ENCODE measurements at places on chromosomes 2 and 18.

- DNase-seq, result no peak
Measured at GRCh38 chr2:98691303-98691702, 39.6 kb downstream of the MGAT4A start.

- DNase-seq, result no peak
Measured at GRCh38 chr2:19664646-19665045, 237.1 kb downstream of the TTC32 start.

DNA sequence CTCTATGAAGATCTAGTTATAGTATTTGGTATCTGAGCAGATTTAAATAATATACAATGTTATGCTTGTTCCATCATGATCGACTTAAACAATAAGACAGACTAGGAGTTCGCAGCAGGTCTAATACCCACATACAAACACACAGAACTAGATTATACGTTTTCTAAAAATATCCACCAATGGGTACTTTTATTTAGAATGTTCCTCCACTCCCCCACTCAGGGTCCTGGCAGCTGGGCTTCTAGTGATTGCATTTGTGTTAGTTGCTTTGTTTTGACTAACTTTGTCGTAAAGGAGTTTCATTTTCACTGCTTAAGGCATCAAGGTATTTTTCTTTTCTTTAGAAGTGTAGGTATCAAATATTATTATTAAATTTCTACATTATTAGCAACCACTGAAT lies 91.4 kb downstream of the RPRM start:
- no peak for DNase-seq

DNA sequence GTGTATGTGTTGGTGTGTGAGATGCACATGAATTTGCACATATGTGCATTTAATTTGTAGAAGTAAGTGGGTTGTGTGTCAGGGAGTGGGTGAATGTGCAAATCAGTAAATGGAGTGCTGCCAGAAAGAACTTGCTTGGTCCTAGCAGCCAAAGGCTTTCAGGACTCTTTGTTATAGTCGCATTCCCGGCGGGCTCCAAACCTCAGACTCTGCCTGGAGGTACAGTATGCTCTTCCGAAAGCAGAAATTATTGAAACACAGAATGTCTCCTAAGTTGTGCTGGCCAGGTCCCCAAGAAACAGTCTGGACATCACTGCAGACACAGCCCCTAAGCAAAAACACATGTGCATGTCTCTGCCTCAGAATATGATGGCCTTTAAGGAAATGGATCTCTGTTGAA lies 232.4 kb downstream of the INSIG2 start:
- no peak for DNase-seq

DNA sequence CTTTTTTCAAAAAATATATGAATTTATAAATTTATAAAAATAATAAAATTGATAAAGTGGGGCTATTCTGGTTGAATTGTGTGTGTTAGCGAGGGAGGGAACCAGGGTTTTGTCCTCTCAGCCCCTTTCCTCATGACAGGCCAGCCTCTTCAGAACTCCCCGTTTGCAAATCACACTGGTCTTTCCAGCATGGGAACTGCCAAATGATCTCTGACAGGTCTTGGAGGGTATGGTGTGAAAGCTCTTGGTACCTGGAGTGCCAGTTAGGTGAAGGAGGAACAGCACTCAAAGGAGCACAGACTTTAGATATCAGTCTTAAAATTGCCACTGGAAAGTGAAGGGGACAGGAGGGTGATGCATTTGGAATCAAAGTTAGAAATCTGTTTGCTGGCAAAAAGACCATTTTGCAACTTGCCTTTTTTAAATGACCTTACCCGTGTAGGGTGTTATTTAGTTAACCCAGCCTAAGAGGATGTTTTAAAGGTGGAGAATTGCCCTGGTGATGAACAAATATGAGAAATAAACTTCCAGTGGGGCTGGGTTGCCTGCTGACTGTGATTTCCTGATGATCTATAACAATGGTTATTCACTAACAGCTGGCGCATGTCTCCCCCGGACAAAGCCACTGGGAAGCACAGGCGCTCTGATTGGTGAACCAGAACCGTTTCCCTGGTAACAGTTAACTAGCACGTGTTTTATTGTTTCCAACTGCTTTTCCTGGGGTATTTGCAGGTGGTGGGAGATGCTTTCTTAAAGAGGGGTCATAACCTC lies 85.3 kb upstream of the EFEMP1 start:
- no peak for DNase-seq
